ENCODE measurements at places on chromosomes 2 and 18. TPM values are rescaled to one million over a fixed set of nuclear protein-coding genes. Genes with fewer than 3 reads are reported as not detected.

ACMSD gene
- total RNA-seq = not detected

ANTXR1 gene
- 7.5 TPM for total RNA-seq

KCNG2 gene
- total RNA-seq = not detected

ID2 gene
- 3.9 TPM for total RNA-seq

HOXD3 gene
- 4.2 TPM for total RNA-seq

GALNT5 gene
- under 0.01 TPM for total RNA-seq

ATOH8 gene
- 5.8 TPM for total RNA-seq

MDH1B gene
- under 0.01 TPM for total RNA-seq

FOXD4L1 gene
- not detected for total RNA-seq

CHRNG gene
- not detected for total RNA-seq

GBX2 gene
- total RNA-seq = 2.9 TPM

TWSG1 gene
- 90.9 TPM for total RNA-seq

DOK6 gene
- total RNA-seq = under 0.01 TPM

ANKRD12 gene
- total RNA-seq = 28.7 TPM

CNTNAP5 gene
- total RNA-seq = not detected

AQP12A gene
- not detected for total RNA-seq

HDAC4 gene
- 11.7 TPM for total RNA-seq

UPP2 gene
- total RNA-seq = not detected

MAP3K19 gene
- total RNA-seq = not detected

POTEC gene
- total RNA-seq = not detected

DPYSL5 gene
- total RNA-seq = not detected

GPR45 gene
- not detected for total RNA-seq

TBR1 gene
- total RNA-seq = under 0.01 TPM

BIN1 gene
- 77.1 TPM for total RNA-seq

HOXD12 gene
- total RNA-seq = not detected

C2orf66 gene
- total RNA-seq = not detected

TIA1 gene
- 122 TPM for total RNA-seq

AGFG1 gene
- total RNA-seq = 43.6 TPM

CPO gene
- not detected for total RNA-seq

TNS1 gene
- 19.8 TPM for total RNA-seq

LONRF2 gene
- total RNA-seq = 0.15 TPM

TLX2 gene
- total RNA-seq = not detected

ASIC4 gene
- not detected for total RNA-seq

COL4A3 gene
- not detected for total RNA-seq

KCNS3 gene
- total RNA-seq = 1.8 TPM

ALPI gene
- not detected for total RNA-seq

DNAH6 gene
- total RNA-seq = under 0.01 TPM

SNORC gene
- under 0.01 TPM for total RNA-seq
